ENCODE measurements at places on chromosomes 7 and 10.

DNA sequence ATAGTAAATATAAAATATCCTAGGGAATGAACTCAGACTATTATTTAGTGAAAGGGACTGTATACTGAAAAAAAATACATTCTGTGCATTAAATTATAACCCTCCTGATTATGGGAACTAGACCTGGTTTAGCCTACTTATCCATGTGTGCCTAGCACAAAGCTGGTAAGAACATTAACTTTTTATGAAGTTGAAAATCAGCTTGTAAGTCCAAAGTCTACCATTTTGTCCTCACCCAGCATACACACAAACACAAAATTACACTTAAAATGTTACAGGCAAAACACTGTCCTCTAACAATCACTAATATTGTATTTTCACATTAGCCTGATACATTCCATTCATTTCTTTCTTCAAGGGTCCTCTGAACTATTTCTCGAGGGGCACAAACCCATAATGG, 19.9 kb upstream of the NEBL start:
- no peaks in the 10 kb centered on the region for H3K36me3 ChIP-seq
- no peaks in the 10 kb centered on the region for H3K4me1 ChIP-seq
- H3K27ac ChIP-seq = no peak overlapping the region

GRCh38 chr7:100200693-100201092, 19.1 kb upstream of the PVRIG start:
- H3K27me3 ChIP-seq = peaks cover 2% of the 10 kb centered on the region
- H3K36me3 ChIP-seq = no peaks in the 10 kb centered on the region
- H3K27ac ChIP-seq = no peak overlapping the region
- H3K4me3 ChIP-seq = no peak overlapping the region
- H3K4me1 ChIP-seq = peaks cover 6% of the 10 kb centered on the region
- no peak for DNase-seq

DNA sequence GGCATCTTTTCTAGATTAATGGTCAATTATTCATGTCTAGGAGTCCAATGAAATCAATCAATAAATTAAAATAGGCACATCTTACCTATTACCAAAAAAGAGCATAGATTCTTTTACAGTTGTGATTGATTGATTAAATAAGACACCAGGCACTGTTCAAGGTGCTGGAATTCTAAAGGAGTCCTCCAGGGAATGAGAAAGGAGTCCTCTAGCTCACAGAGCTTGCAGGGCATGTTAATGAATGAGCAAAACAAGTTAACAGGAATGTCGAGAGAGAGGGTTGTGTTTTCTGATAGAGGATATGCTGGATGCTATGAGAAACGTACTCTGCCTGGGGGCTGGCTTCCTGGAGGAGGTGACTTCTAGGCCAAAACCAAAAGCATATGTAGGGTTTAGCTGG, 191.4 kb downstream of the BMPER start:
- no peaks in the 10 kb centered on the region for H3K36me3 ChIP-seq
- no peak overlapping the region for H3K4me3 ChIP-seq
- H3K4me1 ChIP-seq = no peaks in the 10 kb centered on the region
- H3K27ac ChIP-seq = no peak overlapping the region

DNA sequence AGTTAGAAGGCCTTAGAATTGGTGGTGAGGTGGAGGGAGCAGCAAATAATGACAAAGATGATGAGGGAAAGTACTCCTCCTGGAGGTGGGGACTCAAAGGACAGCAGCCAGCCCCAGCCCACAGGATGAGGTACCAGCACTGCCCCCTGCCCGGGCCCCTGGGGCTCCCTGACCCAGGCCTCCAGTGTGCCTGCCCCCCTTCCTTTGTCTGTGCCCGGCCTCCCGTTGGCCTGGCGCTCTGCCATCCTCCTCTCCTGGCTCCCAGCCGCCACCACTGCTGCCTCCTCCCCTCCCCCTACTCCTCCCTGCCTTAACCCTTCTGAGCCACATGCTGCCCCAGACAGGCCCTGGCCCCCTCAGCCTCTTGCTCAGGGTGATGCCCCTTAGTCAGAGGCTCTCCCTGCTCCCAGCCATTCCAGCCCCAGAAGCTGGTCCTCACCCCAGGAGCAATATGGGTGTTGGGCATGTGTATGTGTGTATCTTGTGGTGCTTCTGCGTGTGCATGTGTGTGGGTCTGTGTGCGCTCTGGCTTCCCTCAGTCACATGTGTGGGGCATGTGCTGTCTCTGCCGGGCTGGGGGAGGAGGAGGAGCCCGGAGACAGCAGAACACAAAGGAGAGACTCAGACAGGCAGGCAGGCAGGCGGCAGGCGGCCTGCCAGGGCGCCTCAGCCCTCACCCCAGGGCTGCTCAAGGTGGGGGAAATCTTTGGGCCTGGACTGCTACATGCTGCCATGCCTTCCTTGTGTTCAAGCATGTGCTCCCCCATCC, 2.6 kb downstream of the LDB1 start:
- H3K27ac ChIP-seq = peak overlapping the region; percentile 92
- H3K4me3 ChIP-seq = peak overlapping the region; percentile 44
- H3K4me1 ChIP-seq = peaks cover 56% of the 10 kb centered on the region
- DNase-seq = peak; percentile 59
- peaks cover 11% of the 10 kb centered on the region for H3K36me3 ChIP-seq

DNA sequence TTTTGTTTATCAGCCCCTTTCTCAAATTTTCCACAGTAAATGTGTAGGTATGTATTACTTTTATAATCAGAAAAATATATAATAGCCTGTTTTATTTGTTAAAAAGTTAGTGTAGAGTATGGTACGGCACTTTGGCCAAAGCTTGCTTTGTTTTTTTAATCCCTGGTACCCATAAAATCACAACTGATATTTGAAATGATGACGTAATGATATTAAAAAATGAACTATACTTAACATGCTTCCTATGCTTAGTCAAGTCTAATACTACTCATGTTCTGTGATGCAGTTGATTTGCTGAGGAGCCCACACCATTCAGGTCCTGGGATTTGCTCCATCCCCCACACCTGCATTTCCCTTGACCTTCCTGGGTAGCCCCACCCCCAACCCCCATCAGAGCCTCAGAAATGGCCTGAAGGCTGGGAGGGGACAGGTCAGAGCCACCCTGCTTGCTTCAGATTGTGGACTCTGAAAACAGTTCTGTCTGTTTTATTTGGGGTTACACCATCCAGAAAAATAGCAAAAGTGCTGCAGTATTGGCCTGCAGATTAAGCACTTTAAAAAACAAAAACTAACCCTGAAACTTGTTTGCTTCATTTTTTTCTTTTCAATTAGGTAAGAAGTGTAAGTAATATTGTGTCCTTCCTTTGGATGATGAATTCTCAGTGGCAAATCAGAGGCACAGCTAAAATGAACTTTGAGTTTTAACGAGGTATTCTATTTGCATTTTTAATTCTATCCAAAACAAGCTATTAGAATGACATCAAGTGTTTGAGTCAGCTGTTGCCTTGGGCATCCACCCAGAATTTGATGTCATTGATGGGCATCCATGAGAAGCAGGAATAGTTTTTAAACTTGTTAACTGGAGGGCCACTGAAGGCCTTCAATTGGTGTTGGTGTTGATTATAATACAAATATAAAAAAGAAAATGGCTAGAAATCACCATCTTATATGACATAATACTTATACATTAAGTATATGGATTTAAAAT, 23.3 kb downstream of the PLCE1 start:
- DNase-seq = no peak
- no peak overlapping the region for H3K27ac ChIP-seq
- H3K4me3 ChIP-seq = no peak overlapping the region
- H3K4me1 ChIP-seq = no peaks in the 10 kb centered on the region
- no peaks in the 10 kb centered on the region for H3K36me3 ChIP-seq

DNA sequence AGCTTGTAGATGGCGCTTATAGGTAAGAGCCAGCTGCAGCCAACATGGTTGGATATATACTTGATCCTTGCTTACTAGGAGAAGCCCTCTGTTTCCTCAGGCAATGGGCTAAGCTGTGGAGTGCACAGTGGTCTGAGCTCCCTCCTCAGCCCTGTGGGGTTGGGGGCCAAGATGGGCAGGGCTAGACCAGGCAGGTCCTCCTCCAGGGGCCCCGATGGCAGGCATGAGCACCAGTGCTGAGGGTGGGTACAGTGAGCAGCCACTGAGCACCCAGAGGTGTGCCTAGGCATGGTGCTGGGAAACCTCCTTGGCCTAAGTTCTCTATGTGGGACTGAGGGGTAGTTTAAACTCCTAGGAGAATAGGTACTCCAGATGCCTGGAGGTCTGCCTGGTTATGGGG, 680.2 kb downstream of the SUGCT start:
- no peak overlapping the region for H3K27ac ChIP-seq
- H3K36me3 ChIP-seq = no peaks in the 10 kb centered on the region
- H3K27me3 ChIP-seq = no peaks in the 10 kb centered on the region
- no peak for DNase-seq

GRCh38 chr10:130040817-130041330, 69.8 kb downstream of the C10orf143 start:
- no peaks in the 10 kb centered on the region for H3K36me3 ChIP-seq
- H3K4me3 ChIP-seq = no peak overlapping the region
- H3K27me3 ChIP-seq = no peaks in the 10 kb centered on the region
- no peak for DNase-seq
- H3K4me1 ChIP-seq = peaks cover 1% of the 10 kb centered on the region

DNA sequence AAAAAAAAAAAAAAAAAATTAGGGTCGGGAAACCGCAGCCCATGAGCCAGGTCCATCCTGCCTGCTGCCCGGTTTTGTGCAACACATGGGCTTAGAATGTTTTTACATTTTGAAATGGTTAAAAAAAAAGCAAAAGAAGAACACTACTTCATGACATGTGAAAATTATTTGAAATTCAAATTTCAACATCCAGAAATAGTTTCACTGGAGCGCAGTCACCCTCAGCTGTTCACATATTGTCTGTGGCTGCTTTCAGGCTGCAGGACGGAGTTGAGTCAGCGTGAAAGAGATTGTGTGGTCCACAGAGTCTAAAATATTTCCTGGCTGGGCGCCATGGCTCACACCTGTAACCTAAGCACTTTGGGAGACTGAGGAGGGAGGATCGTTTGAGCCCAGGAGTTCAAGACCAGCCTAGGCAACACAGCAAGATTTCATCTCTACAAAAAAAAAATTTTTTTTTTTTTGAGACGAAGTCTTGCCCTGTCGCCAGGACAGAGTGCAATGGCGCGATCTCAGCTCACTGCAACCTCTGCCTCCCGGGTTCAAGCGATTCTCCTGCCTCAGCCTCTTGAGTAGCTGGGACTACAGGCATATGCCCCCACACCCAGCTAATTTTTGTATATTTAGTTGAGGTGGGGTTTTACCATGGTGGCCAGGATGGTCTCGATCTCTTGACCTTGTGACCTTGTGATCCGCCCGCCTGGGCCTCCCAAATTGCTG, 63.9 kb upstream of the ECHDC3 start:
- DNase-seq = no peak
- no peaks in the 10 kb centered on the region for H3K36me3 ChIP-seq
- H3K4me1 ChIP-seq = no peaks in the 10 kb centered on the region
- H3K27ac ChIP-seq = no peak overlapping the region
- H3K4me3 ChIP-seq = no peak overlapping the region

GRCh38 chr7:107130487-107131220, 38.1 kb upstream of the HBP1 start:
- H3K4me3 ChIP-seq = no peak overlapping the region
- no peaks in the 10 kb centered on the region for H3K27me3 ChIP-seq
- no peak overlapping the region for H3K27ac ChIP-seq
- no peak for DNase-seq
- no peaks in the 10 kb centered on the region for H3K4me1 ChIP-seq

DNA sequence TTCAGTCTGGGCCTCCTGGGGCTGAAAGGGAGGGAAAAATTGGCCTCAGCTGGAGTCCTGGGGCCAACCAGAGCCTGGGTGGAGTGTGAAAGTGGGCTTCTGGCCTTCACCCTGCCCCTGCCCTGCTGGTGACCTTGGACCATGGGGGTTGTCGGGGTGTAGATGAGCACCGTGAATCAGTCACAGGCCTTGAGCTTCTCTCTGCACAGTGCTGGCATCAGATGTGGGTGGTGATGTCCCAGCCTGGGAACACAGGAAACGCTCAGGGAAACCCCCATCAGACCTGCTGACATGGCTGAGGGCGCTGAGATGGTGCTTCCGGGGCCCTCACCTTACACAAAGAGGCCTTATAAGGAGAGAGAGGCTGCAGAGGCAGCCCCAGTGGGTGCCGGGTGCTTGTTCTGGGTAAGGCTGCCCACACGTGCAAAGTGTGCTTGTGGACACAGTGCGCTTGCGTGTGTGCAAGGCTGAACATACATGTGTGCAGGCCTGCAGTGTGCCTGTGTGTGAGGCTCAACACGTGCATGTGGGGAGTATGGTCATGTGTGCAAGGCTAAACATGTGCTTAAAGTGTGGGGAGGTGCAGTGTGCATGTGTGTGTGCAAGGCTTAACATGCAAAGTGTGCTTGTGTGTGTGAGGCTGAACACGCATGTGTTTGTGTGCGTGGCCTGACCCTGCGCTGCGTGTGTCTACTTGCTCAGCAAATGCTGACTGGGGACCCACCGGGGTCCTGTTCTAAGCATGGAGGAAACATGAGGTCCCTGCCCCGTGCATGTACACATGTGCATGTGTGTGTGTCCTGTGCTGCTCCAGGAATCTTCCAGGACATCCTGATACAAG, 6.5 kb downstream of the ARPC1B start:
- no peaks in the 10 kb centered on the region for H3K27me3 ChIP-seq
- H3K36me3 ChIP-seq = peaks cover 2% of the 10 kb centered on the region
- H3K27ac ChIP-seq = no peak overlapping the region
- H3K4me3 ChIP-seq = peak overlapping the region; percentile 23
- DNase-seq = no peak

Measured in neuronal stem cell (in vitro differentiated cells).